Frontal cortex (tissue), 4 donors: ENCODE measurements at places on chromosomes 1 and 21. TPM values are rescaled to one million over a fixed set of nuclear protein-coding genes. Genes with fewer than 3 reads are reported as not detected.

TEX38 gene
- not detected for total RNA-seq

- DNase-seq: no peak
Observed at GRCh38 chr1:205523261-205523890, 18.9 kb downstream of the CDK18 start.

- DNase-seq: no peak
Observed at GRCh38 chr1:220344745-220345144, 72.5 kb upstream of the RAB3GAP2 start.

CAP1 gene
- 133 TPM for total RNA-seq

DNA sequence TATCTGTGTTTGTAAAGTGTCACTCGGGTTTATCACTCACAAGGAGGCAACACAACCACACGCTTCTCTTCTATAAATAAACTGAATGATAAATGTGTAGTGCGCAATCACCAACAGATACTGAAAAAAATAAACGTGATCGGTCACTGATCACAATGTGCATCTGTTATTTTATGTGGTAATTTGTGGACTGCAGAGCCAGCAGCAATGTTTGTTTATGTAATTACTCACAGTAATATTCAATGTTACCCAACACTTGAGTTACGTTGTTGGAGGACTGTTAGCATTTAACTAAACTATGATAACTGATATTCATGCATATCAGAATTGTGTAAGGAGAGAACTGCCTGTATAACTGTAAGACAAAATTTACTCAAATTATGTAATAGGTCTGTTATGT lies 129.6 kb downstream of the USH2A start:
- no peak for DNase-seq
